Spleen (tissue), 13 donors: ENCODE measurements at places on chromosomes 1 and 21.

DNA sequence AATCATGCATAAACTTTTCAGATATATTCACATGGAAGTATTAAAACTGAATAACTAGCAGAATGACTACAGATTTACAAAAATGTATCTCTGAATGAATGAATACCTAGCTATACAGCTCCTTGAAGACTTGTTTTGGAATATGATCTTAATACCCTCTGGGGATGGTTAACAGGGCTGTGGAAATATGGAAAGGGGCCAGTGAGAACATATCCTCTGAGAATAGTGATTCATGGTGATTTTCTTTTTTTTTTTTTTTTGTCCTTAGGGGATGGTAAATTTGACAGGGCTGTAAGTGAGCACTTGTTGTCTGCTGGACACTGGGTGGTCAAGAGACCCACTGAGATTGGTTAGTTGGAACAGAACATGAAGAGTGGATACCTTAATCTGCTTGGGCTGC is 80.7 kb upstream of the HP1BP3 start:
- H3K36me3 ChIP-seq = peaks cover 24% of the 10 kb centered on the region
- DNase-seq = no peak
- H3K27ac ChIP-seq = no peak overlapping the region
- H3K4me1 ChIP-seq = no peaks in the 10 kb centered on the region
- no peak overlapping the region for H3K4me3 ChIP-seq
- no peaks in the 10 kb centered on the region for H3K27me3 ChIP-seq

- DNase-seq = peak; percentile 51
- no peaks in the 10 kb centered on the region for H3K27me3 ChIP-seq
- H3K4me1 ChIP-seq = no peaks in the 10 kb centered on the region
- H3K27ac ChIP-seq = no peak overlapping the region
- no peak overlapping the region for H3K4me3 ChIP-seq
- H3K36me3 ChIP-seq = no peaks in the 10 kb centered on the region
Observed at GRCh38 chr1:17891205-17892110, 136.3 kb downstream of the ACTL8 start.

- H3K27me3 ChIP-seq = no peaks in the 10 kb centered on the region
- peak overlapping the region; percentile 71 for H3K4me3 ChIP-seq
- H3K4me1 ChIP-seq = peaks cover 68% of the 10 kb centered on the region
Observed at GRCh38 chr1:29180497-29181412, 945 bp downstream of the SRSF4 start.

DNA sequence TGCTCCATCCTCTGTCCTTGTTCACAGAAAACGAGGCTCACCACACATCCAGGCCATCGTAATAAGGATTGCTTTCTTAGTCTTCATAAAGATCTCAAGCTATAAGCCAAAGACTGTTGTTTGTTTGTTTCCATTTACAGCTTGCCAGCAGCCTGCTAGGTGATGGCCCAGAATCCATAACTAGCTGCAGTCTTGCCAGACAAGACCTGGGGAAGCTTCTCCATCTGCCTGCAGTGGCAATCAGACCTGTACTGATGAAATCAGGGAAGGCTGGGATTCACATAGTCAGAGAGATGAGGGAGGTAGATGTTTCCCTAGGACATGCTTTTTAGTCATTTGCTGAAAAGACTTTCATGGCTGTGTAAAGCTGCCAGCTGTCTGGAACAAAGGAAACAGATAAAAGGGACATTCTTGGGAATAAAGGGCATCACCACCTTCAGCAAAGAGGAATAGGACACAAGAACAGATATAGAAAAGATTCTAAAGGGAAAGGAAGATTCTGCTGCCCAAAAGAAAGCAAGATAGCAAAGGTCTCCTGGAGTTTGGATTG is 51.0 kb downstream of the MT1HL1 start:
- H3K27me3 ChIP-seq = no peaks in the 10 kb centered on the region
- H3K36me3 ChIP-seq = no peaks in the 10 kb centered on the region
- no peak overlapping the region for H3K27ac ChIP-seq
- no peak for DNase-seq
- H3K4me3 ChIP-seq = no peak overlapping the region

GRCh38 chr1:67469431-67469830 is 39.2 kb upstream of the SERBP1 start:
- H3K4me1 ChIP-seq = no peaks in the 10 kb centered on the region
- no peaks in the 10 kb centered on the region for H3K36me3 ChIP-seq
- no peaks in the 10 kb centered on the region for H3K27me3 ChIP-seq
- no peak overlapping the region for H3K4me3 ChIP-seq
- H3K27ac ChIP-seq = no peak overlapping the region

DNA sequence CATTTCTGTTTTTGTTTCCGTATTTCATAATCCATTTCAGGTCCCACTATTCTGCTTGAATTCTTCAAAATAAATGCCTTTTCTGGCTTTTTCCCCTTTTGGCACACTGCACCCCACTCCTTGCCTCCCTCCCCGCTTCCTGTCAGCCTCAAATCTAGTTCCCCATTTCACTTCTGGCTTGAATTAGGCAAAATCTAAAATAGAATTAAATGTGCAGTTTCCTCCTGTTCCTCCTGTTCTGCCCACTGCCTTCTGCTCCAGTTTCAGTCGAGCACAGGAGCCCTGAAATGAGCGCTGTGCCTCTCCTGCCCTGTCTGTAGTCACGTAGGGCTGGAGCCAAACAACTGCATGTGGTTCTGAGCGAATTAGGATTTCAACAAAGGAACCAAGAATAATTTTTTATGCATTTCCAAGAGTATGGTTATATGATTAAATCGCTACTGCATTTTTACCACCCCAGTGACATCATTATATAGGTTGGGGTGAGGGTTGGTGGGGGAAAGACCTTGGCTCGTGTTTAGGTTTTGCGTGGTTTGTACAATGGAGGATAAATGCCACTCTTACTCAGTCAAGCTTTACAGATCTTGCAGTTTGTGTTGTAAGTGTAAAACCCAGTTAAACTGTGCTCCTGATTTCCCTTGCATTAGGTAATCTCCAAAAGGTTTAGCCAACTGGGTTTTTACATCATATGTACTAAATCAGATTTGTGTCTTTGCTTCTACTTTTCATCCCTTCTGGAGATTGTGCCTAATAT is 114.9 kb downstream of the VPS13D start:
- no peak overlapping the region for H3K4me3 ChIP-seq
- no peaks in the 10 kb centered on the region for H3K27me3 ChIP-seq
- peaks cover 45% of the 10 kb centered on the region for H3K4me1 ChIP-seq
- no peaks in the 10 kb centered on the region for H3K36me3 ChIP-seq
- peak overlapping the region; percentile 73 for H3K27ac ChIP-seq

GRCh38 chr1:182069028-182069466 is 7.5 kb upstream of the ZNF648 start:
- H3K27me3 ChIP-seq = peaks cover 6% of the 10 kb centered on the region
- H3K4me1 ChIP-seq = no peaks in the 10 kb centered on the region
- DNase-seq = no peak
- H3K36me3 ChIP-seq = no peaks in the 10 kb centered on the region
- H3K4me3 ChIP-seq = no peak overlapping the region
- no peak overlapping the region for H3K27ac ChIP-seq

DNA sequence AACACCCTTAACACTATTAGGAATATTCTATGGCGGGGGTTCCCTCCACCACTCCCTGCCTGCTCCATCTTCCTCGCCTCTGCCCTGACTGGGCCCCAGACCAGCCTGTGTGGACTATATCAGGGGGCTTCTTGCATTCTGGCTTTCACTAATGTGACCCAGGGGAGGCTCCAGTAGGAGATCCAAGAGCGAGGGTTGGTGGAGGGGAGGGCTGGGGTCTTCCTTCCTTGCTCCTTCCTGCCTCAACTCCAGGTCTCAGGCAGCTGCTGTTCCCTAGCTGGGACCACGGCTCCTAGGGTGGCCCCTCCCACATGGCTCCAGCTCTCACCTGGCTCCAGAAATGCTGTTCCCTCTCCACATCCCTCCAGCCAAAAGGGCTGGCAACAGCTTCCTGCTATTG is 257.4 kb downstream of the MATN1 start:
- H3K27ac ChIP-seq = no peak overlapping the region
- H3K4me1 ChIP-seq = no peaks in the 10 kb centered on the region
- H3K27me3 ChIP-seq = no peaks in the 10 kb centered on the region

GRCh38 chr1:88217386-88217785 is 466.7 kb upstream of the PKN2 start:
- no peak overlapping the region for H3K4me3 ChIP-seq
- H3K36me3 ChIP-seq = no peaks in the 10 kb centered on the region

GRCh38 chr1:230901671-230902070 is 33.4 kb upstream of the C1orf198 start:
- no peaks in the 10 kb centered on the region for H3K27me3 ChIP-seq
- H3K4me3 ChIP-seq = no peak overlapping the region
- H3K27ac ChIP-seq = no peak overlapping the region

- no peak for DNase-seq
- H3K4me3 ChIP-seq = no peak overlapping the region
- H3K27ac ChIP-seq = no peak overlapping the region
- no peaks in the 10 kb centered on the region for H3K27me3 ChIP-seq
Observed at GRCh38 chr1:103461161-103462105, 64.1 kb upstream of the RNPC3 start.
